ENCODE measurements at places on chromosomes 6 and 20.
A peak's percentile ranks its signal among the peaks of the same experiment; 100 is the strongest.

GRCh38 chr6:88574651-88575050, 388.8 kb downstream of the RNGTT start:
- no peak for DNase-seq

- DNase-seq: peak; percentile 22
Observed at GRCh38 chr6:137589067-137589848, 95.1 kb upstream of the OLIG3 start.

DNA sequence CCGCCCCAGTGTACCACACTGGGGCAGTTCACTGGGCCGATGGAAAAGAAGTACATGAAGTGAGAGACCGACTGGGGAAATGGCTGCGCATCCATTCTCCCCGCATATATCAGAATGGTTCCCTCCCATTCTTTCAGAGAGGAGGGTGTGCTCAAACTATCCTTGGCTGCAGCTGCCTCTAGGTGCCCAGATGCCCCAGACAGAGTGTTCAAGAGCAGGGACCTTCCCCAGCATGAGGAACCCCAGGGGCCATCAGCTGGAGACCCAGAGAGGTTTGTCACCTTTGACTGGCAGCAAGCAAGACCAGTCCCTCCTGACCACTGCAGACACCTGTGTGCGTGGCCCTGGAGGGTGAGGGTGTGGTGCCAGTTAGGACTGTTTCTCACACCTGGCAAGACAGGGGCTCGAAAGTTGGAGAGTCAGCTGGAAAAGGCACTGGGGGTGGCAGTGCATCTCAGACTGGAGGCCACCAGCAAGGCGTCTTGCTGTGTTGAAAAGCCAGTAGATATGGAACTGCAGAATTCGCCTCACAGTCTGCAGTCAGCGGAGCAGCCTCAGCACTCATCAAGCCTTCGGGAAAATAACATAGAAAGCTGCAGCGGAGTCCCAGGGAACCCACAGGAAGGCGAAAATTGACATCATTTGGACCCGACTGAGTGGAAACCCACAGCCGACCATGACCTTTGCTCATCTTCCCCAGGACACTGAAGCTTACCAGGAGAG, 76.7 kb downstream of the GPR6 start:
- no peak for DNase-seq

GRCh38 chr6:30802731-30803130, 58.4 kb upstream of the IER3 start:
- DNase-seq: no peak

- DNase-seq: no peak
Observed at GRCh38 chr20:57372581-57373350, 18.4 kb upstream of the RBM38 start.

DNA sequence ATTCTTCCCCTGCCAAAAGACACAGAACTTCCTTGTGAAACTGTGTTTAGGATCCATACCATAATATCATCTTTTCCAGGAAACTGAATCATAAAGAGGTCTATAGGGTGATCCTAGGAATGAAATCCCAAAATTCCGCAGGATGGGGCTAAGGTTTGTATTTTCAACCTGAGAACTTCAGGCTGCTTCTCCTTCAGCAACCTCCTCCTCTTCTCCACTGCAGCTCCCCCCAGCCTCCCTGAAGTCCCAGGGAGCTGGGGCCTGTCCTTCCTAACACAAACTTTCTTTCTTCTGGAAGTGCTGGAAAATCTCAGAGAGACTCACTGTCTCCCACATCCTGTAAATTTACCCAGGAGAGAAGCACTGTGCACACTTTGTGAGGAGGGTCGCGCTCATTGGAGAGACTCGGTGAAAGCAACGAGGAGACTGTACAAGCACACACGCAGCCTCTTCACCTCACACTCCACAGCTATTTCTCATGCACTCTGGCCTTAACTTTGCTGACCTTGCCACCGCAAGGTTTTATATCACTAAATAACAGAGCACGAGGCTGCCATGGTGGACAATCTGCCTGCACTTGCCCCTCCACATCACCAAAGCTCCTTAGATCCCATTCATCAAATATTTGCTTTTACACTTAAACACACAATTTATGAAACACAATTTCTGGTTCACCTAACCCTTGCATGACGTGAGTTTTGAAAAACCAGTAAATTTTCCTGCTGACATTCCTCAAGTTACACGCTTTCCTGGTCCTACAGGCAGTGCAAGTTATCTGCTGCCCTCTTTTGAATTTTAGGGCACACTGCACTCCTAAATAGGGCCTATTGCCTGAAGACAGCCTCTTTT, 14.3 kb downstream of the ID4 start:
- no peak for DNase-seq

GRCh38 chr6:4776493-4777393, 539 bp downstream of the CDYL start:
- peak; percentile 21 for DNase-seq

GRCh38 chr20:47133809-47134456, 222.6 kb downstream of the ZMYND8 start:
- DNase-seq: no peak

- no peak for DNase-seq
Observed at GRCh38 chr6:31202259-31203166, 32.0 kb upstream of the POU5F1 start.

DNA sequence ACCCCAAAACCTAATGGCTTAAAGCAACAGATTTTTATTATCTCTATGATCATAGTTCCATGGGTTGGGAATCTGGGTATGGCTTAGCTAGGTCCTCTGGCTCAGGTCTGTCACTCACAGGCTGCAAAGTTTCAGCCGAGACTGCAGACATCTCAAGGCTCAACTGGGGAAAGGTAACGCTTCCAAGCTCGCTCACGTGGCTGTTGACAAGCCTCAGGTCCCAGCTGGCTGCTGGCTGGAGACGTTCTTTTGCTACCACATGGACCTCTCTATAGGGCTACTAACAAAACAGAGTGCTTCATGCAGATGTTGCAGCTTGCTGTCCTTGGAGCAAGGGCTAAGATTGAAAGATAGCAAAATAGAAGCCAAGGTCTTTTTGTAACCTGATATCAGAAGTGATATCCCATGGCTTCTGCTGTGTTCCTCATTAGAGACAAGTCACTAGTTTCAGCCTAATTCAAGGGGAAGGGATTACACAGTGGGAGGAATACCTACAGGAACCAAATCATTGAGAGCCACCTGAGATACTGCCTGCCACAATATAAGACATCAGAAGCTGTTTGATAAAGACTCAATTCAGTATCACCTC, 6.6 kb downstream of the HTR1E start:
- no peak for DNase-seq

GRCh38 chr6:81818901-81819361, 66.5 kb upstream of the TENT5A start:
- no peak for DNase-seq

DNA sequence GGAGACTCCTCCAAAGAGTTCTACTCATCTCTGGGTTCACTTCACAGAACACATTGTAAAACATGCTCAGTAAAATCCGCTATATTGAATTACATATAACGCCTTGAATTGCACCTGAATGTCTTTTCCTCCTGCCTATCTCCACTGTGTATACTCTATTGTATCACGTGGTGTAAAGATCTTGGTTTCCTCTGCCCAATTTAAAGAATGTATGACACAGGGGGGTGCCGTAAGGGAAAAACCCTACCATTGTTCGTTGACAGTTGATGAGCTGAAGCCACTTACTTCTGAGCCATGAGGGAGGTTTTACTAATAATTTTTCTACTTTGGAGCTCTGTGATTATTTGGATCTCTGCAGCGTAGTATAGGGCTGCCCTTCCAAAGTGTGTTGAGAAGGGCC, 6.0 kb downstream of the ASF1A start:
- no peak for DNase-seq

DNA sequence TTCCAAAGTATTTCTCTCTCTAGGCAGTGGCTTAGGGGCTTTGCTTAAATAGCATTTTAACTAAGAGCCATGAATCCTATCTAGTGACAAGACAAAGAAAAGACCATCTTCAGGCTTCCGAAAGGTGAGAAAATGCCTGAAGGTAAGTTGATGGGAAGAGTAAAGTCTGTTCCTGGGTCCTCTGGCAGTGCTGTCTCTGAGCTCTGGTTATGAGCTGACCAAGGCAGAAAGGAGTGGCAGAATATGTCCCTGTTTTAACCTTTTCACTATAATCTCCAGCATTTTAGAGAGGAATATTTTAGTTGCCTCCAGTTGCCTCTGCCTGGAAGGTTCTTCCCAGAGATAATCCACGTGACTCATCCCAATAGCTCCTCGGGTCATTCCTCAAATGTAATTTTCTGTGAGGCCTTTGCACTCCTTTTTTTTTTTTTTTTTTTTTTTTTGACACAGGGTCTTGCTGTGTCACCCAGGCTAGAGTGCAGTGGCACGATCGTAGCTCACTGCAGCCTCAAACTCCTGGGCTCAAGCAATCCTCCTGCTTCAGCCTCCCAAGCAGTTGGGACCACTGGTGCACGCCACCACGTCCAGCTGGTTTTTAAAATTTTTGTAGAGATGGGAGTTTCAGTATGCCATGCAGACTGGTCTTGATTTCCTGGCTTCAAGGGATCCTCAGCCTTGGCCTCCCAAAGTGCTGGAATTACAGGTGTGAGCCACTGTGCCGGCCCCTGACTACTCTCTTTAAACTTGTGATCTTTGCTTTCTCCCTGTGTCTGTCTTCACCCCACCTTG, 3.7 kb upstream of the ARMH2 start:
- DNase-seq: no peak

- DNase-seq: no peak
Observed at GRCh38 chr6:170207586-170208181, 83.2 kb downstream of the DLL1 start.

GRCh38 chr6:80091506-80091905, 15.0 kb upstream of the BCKDHB start:
- no peak for DNase-seq

GRCh38 chr6:150266963-150267685, 101.7 kb upstream of the IYD start:
- DNase-seq: no peak

Measured in stimulated activated CD4-positive, alpha-beta T cell treated with anti-CD3 and anti-CD28 coated beads, Interleukin-4, amount 100 ng/mL, for 48 hours (primary cell).